ENCODE measurements at places on chromosomes 4 and X.
A peak's percentile ranks its signal among the peaks of the same experiment; 100 is the strongest.

DNA sequence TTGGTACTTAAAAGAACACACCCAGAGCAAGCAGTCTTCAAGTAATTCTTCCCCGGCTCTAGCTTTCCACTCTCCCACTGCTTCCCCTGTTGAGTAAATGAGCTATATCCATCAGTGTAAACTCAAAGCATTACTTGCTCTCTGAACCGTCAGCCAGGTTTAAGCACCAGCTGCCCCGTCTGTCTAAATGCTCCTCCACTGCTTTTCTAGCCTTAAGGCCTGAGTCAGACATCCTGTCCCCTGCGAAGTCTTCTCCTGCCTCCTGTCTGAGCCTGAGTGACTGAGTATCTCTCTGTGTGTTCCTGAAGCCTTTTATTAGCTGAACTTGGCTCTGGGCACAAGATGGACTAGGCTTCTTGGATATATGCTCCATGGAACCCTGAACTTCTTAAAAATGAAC, 205.1 kb downstream of the STK32B start:
- no peak for DNase-seq

DNA sequence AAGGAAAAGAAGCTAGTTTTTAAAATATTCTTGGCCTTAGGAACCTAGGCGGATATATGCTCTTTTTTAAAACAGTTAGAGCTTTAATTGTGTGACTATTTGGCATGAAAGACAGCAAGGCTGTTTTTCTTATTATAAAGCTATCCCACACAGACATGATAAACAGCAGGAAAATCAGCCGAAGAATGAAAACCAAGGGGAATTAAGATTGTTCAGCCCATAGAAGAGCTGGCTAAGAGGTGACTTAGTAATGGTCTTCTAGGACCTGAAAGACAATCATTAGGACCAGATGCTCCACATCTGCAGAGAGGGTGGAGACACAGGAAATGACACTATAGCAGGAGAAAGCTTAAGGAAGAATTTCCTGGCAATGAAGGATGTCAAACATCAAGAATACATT, 171.4 kb upstream of the NRK start:
- no peak for DNase-seq

DNA sequence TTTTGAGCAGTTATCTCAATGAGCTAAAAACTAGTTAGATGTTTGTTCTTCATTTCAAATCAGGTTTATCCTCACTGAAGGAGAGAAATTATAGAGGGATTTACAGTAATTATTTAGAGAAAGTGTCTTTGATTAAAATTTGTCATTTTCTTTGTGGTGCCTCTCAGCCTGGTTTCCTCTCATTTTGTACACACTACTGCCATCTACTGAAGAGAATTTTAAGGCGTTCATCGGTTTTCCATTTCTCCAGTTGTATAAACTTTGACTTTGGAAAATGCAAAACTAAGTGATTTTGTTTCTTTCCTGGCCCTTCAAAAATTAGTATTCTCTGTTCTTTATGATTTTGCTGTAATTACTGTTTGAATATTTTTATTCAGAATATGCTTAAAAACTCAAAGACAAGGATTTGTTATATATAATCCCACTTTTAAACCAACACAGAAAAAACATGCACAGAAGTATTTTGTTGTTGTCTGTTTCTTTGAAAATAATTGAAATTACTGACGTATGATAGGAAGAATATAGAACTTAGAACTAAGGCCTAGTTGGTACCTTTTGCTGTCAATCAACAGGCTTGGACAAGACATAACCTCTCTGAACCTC, 34.4 kb upstream of the ANXA3 start:
- no peak for DNase-seq

DNA sequence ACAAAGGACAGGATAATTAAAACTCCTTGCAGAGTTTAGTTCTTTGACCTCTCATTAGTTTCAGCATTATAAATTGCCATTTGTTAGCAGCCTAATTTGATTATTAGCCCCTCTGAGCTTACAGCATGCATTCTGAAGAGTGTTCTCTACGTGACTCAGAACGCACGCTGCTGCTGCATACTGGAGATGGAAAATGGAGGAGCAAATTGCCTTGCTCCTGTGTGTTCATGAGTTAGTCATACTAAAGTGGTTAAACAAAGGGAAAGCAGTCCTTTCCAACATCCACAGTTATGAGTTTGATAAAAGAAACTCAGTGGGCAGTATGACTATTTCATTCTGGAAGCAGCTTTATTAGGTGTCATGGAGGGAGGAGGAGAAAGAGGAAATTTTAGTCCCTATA, 922.5 kb downstream of the RPA4 start:
- DNase-seq: no peak

DNA sequence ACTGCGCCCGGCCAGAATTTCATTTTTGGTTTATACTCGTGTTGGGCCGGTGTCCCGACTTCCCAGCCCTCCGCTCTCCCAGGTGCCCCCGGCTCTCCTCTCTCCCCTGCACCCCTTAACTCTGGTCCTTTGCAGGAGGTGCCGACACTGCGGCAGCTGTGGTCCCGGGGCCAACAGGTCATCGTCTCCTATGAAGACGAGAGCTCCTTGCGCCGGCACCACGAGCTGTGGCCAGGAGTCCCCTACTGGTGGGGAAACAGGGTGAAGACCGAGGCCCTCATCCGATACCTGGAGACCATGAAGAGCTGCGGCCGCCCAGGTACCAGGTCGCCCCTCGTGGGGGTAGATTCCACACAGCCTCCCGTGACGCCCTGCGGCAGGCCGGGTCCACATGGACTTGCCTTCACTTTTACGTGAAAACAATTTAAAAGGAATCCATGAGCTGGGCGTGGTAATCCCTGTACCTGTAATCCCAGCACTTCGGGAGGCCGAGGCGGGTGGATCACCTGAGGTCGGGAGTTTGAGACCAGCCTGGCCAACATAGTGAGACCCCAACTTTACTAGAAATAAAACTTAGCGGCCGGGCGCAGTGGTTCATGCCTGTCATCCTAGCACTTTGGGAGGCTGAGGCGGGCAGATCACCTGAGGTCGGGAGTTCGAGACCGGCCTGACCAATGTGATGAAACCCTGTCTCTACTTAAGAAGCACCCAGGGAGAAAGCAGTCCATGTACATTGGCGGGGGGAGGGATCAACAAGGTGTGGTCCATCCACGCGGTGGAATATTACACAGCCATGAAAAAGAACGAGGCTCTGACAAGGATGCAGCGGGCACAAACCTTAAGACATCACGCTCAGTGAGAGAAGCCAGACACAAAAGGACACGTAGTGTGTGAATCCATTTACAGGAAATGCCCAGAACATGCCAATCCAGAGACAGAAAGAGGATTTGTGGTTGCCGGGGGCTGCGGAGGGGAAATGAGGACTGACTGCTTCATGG, 12.0 kb downstream of the PLCXD1 start:
- no peak for DNase-seq

DNA sequence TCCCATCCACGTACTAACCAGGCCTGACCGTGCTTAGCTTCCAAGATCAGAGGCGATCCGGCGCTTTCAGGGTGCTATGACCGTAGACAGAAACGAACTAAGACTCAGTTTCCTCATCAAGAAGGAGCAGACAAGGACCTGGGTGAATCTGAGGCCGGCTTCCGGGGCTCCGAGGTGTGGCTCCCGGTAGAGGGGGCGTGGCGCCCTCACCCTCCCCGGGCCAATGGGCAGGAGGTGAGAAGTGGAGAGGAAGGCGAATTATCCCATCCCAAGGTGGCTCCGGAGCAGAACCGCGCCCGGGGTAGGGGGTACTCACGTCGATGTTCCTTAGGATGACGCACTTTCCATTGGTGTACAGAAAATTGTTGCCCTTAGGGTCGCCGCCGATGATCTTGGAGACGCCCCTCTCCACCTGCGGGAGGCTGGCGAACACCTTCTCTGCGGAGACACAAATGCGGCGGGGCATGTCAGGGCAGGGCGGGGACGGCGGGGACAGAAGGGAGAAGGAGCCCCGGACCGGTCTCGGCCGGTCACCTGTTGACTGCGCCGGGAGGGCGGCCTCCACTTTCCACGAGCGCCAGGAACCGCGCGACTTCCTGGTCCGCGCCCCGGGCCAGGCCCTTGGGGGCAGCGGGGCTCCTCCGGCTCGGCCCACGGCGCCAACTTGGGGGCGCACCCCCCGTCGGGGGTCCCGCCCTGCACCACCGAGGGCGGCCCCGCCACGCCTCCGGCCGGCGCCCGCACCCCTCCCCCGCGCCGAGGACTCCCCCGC, 616 bp downstream of the WDR1 start:
- peak; percentile 72 for DNase-seq

DNA sequence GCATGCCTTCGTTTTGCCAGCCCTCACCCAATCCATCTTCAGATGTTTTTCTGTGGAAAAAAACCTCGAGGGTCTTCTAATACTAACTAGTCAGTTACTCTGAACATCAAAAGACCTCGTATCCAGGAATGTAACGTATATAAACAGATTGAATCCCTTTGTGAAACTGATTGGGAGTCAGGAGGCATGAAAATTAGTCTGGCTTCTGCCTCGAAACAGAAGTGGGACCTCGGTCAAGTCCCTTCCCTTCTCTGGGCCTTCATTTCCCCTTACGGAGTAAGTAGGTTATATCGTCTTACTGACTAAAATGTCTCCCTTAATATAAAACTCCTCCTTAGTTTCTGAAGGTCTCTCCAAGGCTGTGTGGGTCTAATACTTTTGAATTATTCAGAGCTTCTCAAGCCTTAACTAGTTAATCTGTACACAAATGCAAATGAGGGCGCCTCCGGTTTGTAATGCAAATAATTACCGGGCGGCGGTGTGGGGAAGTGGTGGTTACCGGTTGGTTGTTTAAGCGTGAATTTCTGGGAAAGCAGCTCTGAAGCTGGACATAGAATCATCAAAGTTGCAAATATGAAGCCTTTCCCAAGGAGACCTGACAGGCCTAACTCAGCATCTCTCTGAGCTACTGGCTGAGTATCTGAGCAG, 11.4 kb upstream of the NKRF start:
- no peak for DNase-seq

GRCh38 chr4:35228313-35228712, 1016.0 kb downstream of the ARAP2 start:
- DNase-seq: no peak

GRCh38 chr4:142974328-142974727, 128.2 kb upstream of the INPP4B start:
- no peak for DNase-seq

- DNase-seq: no peak
These were observed 35.9 kb downstream of the HMX1 start for GRCh38 chr4:8835521-8836365.

DNA sequence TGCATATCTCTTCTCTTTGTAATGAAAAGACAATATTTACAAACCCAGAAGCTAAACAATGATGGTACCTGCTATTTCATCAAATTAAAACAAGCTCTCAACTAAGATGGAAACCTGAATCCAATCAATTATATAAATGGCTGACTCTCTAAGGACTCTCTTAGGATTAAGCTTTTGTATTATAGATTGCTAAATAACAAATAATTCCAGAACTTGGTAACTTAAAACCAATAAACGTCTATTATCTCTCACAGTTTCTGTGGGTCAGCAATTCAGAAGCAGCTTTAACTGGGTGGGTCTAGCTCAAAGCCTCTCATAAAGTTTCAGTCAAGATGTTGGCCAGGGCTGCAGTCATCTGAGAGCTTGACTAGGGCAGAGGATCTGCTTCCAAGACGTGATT, 12.4 kb downstream of the PHKA2 start:
- no peak for DNase-seq

DNA sequence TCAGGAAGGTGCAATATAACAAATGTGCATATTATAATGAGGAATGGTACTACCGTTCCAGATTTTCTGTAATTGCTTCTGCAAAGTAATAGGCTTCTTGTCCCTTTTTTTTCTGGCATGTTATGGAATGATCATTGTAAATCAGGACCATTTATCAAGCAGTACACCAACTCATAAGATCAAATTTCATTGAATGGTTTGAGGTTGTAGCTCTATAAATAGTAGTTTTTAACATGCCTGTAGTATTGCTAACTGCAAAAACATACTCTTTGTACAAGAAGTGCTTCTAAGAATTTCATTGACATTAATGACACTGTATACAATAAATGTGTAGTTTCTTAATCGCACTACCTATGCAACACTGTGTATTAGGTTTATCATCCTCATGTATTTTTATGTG, 12.6 kb downstream of the IBSP start:
- no peak for DNase-seq

GRCh38 chrX:115147220-115147619, 42.0 kb upstream of the RBMXL3 start:
- no peak for DNase-seq

- DNase-seq: peak; percentile 3
These were observed 620 bp downstream of the ANAPC10 start for GRCh38 chr4:145097331-145097820.

GRCh38 chr4:4406455-4407298, 19.8 kb downstream of the NSG1 start:
- DNase-seq: no peak

GRCh38 chrX:152640034-152640818, 2.5 kb downstream of the GABRQ start:
- no peak for DNase-seq

DNA sequence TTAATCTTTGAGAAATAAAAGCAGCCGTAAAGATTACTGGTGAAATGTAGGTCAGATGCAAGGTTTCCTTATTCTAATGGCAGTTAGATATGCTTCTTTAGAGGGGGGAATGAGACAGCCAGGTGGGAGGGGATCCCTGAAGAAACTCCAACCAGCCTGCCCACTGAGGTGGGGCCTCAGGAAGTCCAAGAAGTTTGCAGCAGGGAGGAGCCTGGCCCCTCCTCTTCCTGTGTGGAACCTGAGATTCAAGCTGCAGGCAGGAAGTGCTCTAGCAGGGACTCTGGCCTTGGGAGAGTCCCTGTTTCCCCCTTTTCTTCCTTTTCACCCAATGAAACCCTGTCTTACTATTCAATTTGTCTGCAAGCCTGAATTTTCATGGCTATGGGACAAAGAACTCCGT, 101.4 kb upstream of the SLITRK2 start:
- no peak for DNase-seq

DNA sequence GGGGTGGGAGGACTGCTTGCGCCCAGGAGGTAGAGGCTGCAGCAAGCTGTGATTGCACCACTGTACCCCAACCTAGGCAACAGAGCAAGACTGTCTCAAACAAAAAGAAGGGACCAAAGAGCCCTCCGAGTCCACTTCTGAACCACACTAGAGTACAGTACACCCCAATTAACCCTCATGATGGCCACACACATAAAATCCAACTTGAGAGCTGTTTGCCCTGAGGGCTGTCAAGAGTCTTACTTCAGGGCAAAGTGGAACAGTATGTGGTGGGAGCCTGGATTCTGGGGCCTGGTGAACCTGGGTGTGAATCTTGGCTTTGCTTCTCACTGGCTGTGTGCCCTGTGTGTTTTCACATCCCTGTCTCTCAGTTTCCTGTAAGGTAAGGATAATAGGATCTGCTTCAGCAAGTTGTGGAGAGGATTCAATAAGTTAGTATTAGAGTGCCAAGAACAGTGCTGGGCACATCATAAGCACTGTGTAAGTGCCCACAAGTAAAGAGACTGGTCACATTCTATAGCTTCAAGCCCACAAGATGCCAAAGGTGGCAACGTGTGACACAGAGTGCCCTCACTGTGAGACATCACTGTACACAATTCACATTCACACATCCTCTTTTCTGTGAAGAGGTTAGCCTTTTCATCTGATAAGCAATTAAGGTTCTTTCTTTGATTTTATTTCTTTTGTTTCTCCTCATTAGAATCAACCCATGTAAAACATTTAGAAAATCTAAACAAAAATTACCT, 52.1 kb downstream of the LEF1 start:
- DNase-seq: peak; percentile 76

GRCh38 chr4:104589264-104589868, 94.7 kb upstream of the CXXC4 start:
- DNase-seq: no peak
